ENCODE measurements at places on chromosomes 7 and 10.
A peak's percentile ranks its signal among the peaks of the same experiment; 100 is the strongest.

GRCh38 chr7:1024331-1024841 lies 20.0 kb upstream of the GPR146 start:
- H3K4me1 ChIP-seq = peaks cover 5% of the 10 kb centered on the region
- H3K36me3 ChIP-seq = peaks cover 7% of the 10 kb centered on the region
- no peak overlapping the region for H3K27ac ChIP-seq
- H3K4me3 ChIP-seq = no peak overlapping the region

DNA sequence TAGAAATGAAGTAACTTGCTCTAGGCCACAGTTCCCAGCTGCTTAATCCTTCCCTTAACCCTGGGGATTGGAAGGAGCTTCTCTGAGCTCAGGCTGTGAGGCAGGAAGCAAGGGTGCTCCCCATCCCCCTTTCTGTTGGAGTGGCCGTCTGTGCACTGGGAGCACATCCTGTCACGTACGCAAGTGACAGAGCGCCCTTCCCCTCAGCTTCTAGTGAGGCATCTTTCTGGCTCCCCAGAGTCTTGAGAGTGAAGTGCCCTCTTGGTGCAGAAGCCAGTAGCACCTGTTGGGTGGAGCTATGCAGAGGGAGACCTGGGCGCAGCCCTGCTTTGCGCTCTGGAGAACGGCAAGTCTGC lies 47.8 kb downstream of the SHH start:
- peak; percentile 82 for ATAC-seq
- peaks cover 92% of the 10 kb centered on the region for H3K36me3 ChIP-seq
- peaks cover 45% of the 10 kb centered on the region for H3K4me1 ChIP-seq
- peak overlapping the region; percentile 99 for H3K27ac ChIP-seq
- no peaks in the 10 kb centered on the region for H3K27me3 ChIP-seq

DNA sequence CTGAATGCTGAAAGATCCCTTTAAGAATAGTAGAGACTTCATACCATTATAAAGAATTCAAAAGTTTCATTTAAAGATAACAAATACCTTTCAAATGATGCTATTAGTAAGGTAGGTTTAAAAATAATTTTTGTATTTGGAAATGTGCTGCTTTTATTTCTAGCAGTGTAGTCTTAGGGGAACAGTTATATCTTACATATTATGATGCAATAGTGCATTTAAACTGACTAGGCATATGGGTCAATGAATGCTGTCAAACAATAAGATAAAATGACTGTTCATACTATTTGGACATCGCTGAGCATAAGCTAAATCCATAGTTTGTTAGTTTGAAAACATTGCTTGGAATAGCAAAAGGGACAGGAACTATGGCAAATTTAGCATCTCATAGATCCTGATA lies 354.8 kb upstream of the SEMA3A start:
- no peaks in the 10 kb centered on the region for H3K4me1 ChIP-seq
- no peaks in the 10 kb centered on the region for H3K27me3 ChIP-seq
- H3K36me3 ChIP-seq = no peaks in the 10 kb centered on the region
- no peak for ATAC-seq

GRCh38 chr7:151254316-151254715 lies 5.8 kb upstream of the SMARCD3 start:
- no peak for ATAC-seq
- no peak overlapping the region for H3K4me3 ChIP-seq
- no peaks in the 10 kb centered on the region for H3K36me3 ChIP-seq

GRCh38 chr7:128941323-128941890 lies 3.7 kb downstream of the IRF5 start:
- peak overlapping the region; percentile 72 for H3K27ac ChIP-seq
- no peak for ATAC-seq
- H3K4me3 ChIP-seq = peak overlapping the region; percentile 95
- H3K27me3 ChIP-seq = no peaks in the 10 kb centered on the region
- H3K4me1 ChIP-seq = peaks cover 19% of the 10 kb centered on the region

DNA sequence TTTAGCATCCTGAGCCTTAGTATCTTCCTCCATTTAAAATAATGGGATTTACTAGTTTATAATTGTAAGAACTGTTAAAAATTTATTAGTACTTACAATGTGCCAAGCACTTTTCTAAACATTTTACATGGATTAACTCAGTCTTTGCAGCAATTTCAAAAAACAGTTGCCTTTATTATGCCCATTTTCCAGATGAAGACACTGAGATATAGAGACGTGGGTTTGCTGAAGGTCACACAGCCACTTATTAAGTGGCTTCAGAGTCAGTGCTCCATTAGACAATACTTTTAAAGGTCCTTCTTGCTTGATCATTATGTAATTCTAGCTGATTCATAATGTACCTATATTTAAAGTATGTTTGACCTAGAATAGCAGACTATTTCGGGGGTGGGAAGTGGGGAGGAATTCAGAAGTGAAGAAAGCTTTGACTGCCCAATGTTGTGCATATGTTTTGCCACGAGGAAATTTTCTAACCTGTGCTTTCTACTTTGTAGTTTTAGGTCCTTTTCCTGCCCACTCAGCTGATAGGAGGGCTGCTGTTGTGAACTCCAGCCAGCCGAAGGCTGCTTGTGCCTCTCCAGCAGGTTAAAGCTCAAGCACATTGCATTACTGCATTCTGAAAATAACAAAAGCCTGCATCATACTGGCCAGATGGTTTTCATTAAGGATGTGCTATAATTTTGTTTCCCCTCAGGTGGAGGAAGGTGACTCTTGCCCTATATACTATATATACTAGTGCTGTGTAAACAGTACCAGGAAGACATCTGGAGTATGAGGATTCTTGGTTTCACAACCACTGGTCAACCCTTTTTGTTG lies 4.3 kb downstream of the PLEKHA8 start:
- no peaks in the 10 kb centered on the region for H3K36me3 ChIP-seq
- no peak overlapping the region for H3K27ac ChIP-seq
- H3K27me3 ChIP-seq = no peaks in the 10 kb centered on the region
- ATAC-seq = no peak
- peaks cover 4% of the 10 kb centered on the region for H3K4me1 ChIP-seq

- ATAC-seq = no peak
- peaks cover 43% of the 10 kb centered on the region for H3K27me3 ChIP-seq
- no peak overlapping the region for H3K4me3 ChIP-seq
- no peak overlapping the region for H3K27ac ChIP-seq
- H3K36me3 ChIP-seq = no peaks in the 10 kb centered on the region
These were observed 276.6 kb downstream of the LRMDA start for GRCh38 chr10:75708060-75708459.

DNA sequence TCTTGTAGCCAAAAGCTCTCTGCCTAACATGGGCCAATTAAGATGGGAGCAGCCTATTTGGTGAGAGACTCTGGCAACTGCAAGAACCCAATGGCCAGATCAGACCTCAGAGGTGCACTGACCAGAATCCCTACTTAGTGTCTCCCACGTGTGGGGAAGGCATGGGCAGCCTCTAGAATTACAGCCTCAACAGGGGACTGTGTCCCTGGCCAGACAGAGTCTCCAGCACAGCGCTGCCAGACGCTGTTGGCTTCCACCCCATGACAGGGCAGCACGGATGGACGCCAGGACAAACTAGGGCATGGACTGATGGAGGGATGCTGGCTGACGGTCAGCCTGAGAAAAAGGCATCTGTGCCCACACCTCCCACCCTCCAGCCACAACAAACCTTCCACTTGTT lies 729.3 kb upstream of the AUTS2 start:
- H3K27me3 ChIP-seq = no peaks in the 10 kb centered on the region
- H3K4me3 ChIP-seq = no peak overlapping the region
- no peak overlapping the region for H3K27ac ChIP-seq
- no peaks in the 10 kb centered on the region for H3K36me3 ChIP-seq
- ATAC-seq = no peak

DNA sequence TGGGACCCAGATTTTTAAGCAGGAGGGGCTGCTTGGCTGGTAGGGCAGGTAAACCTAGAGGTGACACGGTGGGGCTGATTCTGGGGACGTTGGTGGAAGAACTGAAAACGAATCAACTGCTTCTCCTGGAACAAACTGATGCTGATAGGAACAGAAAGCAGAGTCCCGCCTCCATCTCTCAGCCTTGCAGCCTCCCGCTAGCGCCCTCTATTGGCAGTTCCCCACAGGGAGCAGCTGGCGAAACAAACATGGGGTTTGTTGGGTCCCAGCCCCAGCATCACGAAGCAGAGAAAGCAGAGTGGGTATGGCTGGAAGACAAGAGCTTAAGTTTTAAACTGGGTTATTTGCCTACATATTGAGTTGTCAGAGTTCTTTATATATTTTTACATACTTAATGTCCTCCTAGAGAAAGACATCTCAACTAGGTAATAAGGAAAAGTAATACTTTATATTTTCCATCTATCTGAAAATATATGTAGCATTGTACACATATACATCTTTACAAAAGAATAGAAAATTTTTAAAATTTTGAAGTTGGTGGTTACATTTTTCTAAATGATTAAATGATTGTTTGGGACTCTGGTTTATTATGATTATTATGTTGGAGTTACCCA lies 42.3 kb upstream of the FOXI2 start:
- no peak for ATAC-seq
- H3K4me3 ChIP-seq = no peak overlapping the region
- no peaks in the 10 kb centered on the region for H3K36me3 ChIP-seq
- no peaks in the 10 kb centered on the region for H3K4me1 ChIP-seq
- H3K27ac ChIP-seq = no peak overlapping the region

DNA sequence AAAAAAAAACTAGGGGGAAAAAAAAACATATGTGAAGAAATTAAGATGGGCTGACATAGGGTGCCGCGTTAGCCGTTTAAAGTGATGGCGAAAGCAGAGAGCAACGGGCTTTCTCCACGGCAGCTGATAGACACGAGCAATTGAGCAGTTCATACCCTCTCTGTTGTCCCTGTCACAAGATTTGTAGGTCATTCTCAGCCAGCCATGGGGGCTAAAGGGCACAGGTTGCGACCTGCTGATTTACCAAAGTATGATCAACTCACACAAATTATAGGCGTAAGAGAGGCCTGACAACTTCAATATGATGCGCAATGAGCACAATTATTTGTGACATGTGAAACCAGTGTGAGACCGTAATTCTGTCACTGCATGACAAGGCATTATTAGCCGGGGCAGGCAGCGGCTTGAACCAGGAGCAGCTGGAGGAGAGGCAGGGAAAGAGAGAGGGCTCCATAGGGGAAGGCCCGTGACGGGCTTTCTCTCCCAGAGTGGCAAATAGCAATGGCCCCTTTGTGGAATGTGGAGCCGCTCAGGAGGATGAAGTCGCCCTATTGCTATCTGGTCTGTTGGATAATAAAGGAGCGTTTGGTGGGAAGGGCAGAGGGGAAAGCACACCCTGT lies 195.1 kb upstream of the HABP2 start:
- H3K27ac ChIP-seq = no peak overlapping the region
- no peak for ATAC-seq
- no peak overlapping the region for H3K4me3 ChIP-seq
- H3K36me3 ChIP-seq = no peaks in the 10 kb centered on the region
- H3K27me3 ChIP-seq = peaks cover 14% of the 10 kb centered on the region
- no peaks in the 10 kb centered on the region for H3K4me1 ChIP-seq

DNA sequence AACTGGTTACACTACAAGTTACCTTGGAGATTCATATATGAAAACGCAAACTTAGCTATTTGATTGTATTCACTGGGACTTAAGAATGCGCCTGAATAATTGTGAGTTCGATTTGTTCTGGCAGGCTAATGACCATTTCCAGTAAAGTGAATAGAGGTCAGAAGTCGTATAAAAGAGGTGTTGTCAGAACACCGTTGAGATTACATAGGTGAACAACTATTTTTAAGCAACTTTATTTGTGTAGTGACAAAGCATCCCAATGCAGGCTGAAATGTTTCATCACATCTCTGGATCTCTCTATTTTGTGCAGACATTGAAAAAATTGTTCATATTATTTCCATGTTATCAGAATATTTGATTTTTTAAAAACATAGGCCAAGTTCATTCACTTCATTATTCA lies 9.3 kb downstream of the STEAP1 start:
- no peaks in the 10 kb centered on the region for H3K36me3 ChIP-seq
- H3K4me1 ChIP-seq = no peaks in the 10 kb centered on the region
- no peak overlapping the region for H3K27ac ChIP-seq
- ATAC-seq = no peak
- H3K27me3 ChIP-seq = peaks cover 25% of the 10 kb centered on the region
- H3K4me3 ChIP-seq = no peak overlapping the region

DNA sequence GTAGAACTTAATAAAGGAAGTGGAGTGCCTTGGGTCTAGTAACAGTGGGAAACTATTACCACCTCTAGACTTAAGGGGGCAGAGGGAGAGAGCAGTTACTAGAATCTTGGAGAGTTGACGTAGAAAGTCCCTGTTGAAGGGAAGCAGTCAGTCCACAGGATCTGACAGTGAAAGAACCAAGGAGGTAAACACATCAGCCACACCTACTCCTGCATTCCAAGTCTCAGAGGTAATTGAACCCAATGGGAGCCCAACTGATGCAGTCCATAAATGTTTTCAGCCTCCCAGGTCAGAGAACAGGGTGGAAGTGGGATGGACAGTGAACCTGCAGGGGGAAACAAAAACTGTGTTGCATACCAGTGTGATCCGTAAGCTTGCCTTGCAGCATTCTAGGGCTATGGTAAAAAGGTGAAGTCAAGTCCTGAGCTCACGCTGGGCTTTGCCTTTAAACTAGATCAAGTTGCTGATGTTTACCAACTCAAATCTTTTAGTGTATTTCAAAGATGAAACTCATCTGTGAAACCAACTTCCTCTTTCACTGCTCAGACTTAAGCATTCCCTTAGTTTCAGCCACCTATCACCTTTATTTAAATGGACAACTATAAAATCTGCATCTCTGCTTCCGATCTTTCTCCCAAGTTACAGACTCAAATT lies 57.2 kb downstream of the SLC16A12 start:
- no peak for ATAC-seq
- H3K36me3 ChIP-seq = no peaks in the 10 kb centered on the region

DNA sequence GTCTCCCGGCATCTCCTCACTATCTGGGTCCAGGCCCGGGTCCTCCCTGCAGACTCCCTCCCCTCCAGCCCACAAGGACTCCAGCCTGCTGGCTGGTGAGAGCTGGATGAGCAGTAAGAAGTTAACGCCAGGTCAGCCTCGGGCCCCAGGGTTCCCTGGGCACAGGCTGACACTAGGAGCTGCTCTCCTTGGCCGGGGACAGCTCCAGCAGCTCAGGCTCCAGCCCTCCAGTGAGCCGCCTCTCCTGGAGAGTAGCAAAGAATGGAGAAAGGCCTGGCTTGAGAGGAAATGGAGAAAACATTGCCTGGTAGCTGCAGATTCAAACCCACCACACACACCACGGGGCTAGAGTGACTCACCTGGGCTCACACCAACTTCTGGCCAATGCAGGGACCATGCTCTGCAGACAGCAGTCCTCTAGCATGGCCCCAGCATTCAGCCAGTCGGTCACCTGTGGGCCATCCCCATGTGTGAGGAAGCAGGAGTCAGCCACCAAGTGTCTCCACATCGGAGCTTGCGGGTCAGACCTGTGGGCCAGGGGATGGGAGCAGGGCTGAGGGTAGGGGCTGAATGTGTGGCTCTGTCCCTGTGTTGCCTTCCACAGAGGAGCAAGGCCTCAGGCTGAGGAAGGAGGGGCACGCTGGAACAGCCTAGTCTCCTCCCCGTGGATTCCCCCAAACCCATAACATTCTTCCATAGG lies 6.5 kb downstream of the SAP25 start:
- H3K4me1 ChIP-seq = peaks cover 21% of the 10 kb centered on the region
- H3K27ac ChIP-seq = peak overlapping the region; percentile 54
- ATAC-seq = no peak
- H3K36me3 ChIP-seq = peaks cover 43% of the 10 kb centered on the region

GRCh38 chr7:16583834-16584233 lies 57.2 kb downstream of the LRRC72 start:
- no peak overlapping the region for H3K27ac ChIP-seq
- no peak overlapping the region for H3K4me3 ChIP-seq
- H3K27me3 ChIP-seq = peaks cover 7% of the 10 kb centered on the region
- ATAC-seq = no peak

GRCh38 chr7:148241700-148242293 lies 348.8 kb upstream of the C7orf33 start:
- H3K4me1 ChIP-seq = no peaks in the 10 kb centered on the region
- H3K27ac ChIP-seq = no peak overlapping the region
- H3K4me3 ChIP-seq = no peak overlapping the region
- H3K27me3 ChIP-seq = peaks cover 29% of the 10 kb centered on the region
- no peak for ATAC-seq

Data from activated T-helper 17 cell treated with anti-CD3 and anti-CD28 coated beads, Interleukin-2, amount 50 U/mL, for 72 hours (primary cell).